Ovary (tissue), 10 donors: ENCODE measurements at places on chromosomes 2 and 18. TPM values are rescaled to one million over a fixed set of nuclear protein-coding genes. Genes with fewer than 3 reads are reported as not detected.

LINC00305 gene
- not detected for polyA plus RNA-seq

GRCh38 chr18:70256184-70256583 lies 32.7 kb upstream of the SOCS6 start:
- DNase-seq, result no peak
- no peak overlapping the region for H3K27ac ChIP-seq
- no peaks in the 10 kb centered on the region for H3K27me3 ChIP-seq
- no peaks in the 10 kb centered on the region for H3K4me1 ChIP-seq
- no peaks in the 10 kb centered on the region for H3K36me3 ChIP-seq
- no peak overlapping the region for H3K4me3 ChIP-seq

- no peak overlapping the region for H3K27ac ChIP-seq
- DNase-seq, result no peak
- no peaks in the 10 kb centered on the region for H3K4me1 ChIP-seq
These were observed 194.7 kb downstream of the UXS1 start for GRCh38 chr2:105999211-105999989.

DNA sequence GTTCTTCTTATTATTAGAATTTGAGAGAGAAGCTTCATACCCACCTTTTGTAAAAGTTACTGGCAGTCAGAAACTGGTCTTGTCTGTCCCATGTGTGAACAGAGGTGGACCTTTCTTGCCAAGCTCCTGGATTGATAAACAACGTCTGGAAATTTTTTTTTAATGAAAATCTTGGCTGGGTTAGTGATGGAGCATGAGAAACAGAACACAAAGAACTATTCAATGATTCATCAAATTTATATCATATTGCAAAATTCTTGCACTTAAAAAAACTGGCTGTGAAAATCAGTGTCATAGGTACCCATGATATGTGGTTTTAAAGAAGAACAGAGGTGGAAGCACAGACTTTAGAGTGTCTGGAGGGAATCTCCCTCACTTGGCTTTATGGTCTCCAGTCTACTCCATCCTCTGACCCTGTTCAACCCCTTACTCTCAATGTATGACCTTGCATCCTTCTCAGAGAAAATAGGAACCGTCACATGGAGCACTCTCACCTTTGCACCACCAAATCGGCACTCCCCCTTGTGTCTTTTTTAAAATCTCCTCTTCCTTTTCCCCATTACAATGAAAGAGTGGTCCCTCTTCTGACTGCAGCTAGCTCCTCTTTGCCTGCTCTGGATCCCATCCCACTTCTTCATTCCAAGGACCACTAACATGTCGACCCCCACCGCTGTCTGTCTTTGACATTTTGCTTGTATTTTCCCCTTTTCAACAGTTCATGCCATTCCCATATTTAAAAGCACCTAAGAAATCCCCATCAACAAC lies 58.2 kb downstream of the COPS8 start:
- H3K27ac ChIP-seq, result no peak overlapping the region
- DNase-seq, result no peak
- H3K27me3 ChIP-seq, result no peaks in the 10 kb centered on the region
- no peaks in the 10 kb centered on the region for H3K36me3 ChIP-seq
- no peak overlapping the region for H3K4me3 ChIP-seq

DNA sequence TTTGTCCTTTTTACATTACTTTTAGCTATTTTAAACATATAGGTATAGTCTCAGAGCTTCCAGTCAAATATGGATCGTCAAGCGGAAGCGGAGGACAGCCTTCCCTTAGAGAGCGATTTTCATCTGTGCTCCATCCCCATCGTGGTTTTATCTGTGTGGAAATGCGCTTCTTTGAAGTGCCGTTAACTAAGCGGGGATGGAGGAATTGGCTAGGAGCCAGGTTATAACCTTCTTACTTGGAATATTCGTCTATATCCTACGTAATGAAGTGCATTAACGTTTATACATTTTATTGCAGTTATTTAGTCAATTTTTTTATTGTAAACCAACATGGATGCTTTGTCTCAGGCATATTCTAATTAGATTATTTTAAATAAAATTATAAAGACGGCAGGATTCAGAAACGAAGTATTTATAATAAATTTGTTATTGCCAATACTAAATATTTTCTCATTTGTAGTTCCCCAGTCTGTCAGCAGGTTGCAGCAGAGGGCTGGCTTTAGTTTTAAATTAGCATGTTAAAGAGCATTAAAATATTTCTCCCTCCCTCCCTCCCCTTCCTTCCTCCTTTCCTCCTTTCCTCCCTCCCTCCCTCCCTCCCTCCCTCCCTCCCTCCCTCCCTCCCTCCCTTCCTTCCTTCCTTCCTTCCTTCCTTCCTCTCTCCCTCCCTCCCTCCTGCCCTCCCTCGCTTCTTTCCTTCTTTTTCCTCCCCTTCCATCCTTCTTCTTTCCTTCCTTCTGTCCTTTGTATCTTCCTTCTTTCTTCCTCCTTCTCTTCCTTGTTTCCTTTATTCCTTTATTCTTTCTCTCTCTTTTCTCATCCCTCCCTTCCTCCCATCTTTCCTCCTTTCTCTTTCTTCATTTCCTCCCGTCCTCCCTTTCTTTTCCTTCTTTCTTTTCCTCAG lies 80.6 kb upstream of the DOCK10 start:
- H3K4me1 ChIP-seq, result no peaks in the 10 kb centered on the region
- no peak overlapping the region for H3K4me3 ChIP-seq
- no peak overlapping the region for H3K27ac ChIP-seq
- no peaks in the 10 kb centered on the region for H3K36me3 ChIP-seq
- no peak for DNase-seq
- H3K27me3 ChIP-seq, result no peaks in the 10 kb centered on the region

DNA sequence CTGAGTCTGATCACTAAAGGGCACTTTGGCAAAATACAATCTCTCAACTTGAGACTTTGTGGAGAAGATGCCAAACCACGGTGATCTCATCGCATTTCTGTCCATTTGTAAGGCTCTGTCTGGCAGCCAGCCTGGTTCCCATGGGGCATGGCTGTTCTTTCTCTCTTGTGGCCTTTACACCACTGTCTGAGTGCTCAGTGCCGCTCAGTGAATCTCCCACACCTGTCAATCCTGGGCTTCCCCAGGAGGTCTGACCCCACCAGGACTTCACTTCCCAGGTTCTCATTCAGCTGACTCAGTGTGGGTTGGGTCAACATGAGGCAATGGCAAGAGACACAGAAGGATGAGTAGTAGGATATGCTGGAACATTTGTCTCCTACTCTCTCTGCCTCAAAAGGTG lies 96.8 kb upstream of the TRIB2 start:
- H3K4me3 ChIP-seq, result no peak overlapping the region
- no peak overlapping the region for H3K27ac ChIP-seq
- H3K36me3 ChIP-seq, result no peaks in the 10 kb centered on the region
- DNase-seq, result no peak

AOX1 gene
- polyA plus RNA-seq, result 105 TPM

- H3K4me3 ChIP-seq, result no peak overlapping the region
- no peaks in the 10 kb centered on the region for H3K36me3 ChIP-seq
These were observed 26.0 kb downstream of the CROCC2 start for GRCh38 chr2:240932001-240932723.

SGPP2 gene
- polyA plus RNA-seq, result 12.5 TPM

GPR45 gene
- polyA plus RNA-seq, result not detected

GRCh38 chr2:17879137-17879912 lies 858 bp downstream of the KCNS3 start:
- H3K27ac ChIP-seq, result no peak overlapping the region
- H3K4me3 ChIP-seq, result peak overlapping the region; percentile 48
- no peaks in the 10 kb centered on the region for H3K27me3 ChIP-seq
- no peaks in the 10 kb centered on the region for H3K36me3 ChIP-seq

TDRD15 gene
- not detected for polyA plus RNA-seq
